ENCODE measurements at places on chromosomes 5 and 9.

- DNase-seq, result no peak
These were observed 266.5 kb upstream of the EFNA5 start for GRCh38 chr5:107937204-107937603.

DNA sequence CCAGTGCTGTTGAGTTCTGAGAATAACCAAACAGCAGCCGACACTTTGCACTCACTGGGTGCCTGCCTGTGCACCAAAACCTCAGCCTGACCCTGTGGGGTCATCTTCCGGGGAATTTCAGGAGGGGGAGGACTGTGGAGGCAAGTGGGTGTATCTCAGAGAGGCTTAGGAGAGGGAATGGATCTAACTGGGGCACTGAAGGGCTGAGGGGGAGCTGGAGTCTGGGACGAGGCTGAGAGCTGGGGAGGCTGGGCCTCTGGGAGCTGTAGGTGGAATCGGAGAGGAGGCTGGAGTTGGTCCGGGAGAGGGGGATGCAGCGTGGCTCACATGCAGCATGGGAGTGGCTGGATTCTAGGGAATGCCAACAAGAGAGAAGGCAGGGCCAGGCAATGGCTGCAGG is 14.9 kb upstream of the ASS1 start:
- DNase-seq, result no peak

DNA sequence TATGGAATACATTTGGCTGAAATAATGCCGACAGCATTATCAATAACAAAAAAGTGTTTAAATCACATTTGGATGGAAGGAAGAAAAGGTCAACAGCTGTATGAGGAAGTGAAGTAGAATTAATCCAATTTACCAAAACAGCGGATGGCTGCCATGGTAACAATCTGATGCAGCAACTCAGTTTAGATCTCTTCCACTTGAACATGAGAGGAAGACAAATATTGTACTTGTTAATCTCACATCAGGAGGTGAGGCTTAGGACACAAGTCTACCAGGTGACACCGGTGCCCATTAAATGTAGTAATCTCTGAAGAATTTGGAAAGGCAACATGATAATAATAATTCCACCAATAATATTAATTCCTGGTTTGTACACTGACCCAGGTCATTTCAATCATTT is 2.4 kb downstream of the RASEF start:
- no peak for DNase-seq

DNA sequence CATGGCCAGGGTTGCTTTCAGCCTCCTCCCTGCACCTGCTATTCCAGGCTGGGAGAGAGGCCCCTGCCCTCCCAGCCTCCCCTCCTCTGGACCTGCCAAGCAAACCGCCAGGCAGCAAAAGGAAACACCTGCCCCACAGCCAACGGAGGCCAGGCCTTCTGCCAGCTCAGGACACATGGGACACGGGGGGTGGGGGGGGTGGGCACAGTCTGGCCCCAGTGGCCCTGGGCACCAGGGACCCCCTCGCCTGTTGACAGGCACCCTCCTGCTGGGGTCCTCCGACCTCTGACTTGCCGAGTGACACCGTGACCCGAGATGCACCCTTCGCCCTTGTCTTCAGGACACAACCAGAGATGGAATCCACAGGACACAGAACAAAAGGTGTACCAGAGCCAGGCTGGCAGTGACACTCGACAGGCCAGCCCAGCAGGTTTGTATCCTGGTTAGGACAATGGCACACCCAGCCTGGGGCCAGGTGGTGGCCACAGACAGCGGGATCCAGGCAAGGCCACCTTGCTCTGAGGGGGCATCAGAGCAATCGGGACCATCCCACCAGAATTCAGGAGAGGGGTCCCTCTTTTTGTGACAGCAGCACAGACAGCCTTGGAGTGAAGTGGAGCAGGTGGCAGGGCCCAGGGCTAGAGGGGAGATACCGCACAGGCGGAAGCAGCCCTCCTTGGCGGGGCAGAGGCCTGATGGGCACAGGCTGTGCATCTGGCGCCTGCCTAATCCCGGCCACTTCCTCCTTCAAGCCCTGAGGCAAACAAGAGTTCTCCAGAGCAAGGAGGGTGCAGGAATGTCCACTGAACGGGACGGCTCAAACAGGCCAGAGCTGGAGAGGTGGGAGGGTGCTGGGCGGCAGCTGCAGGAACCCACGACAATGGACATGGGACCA is 1.3 kb upstream of the TMEM210 start:
- DNase-seq, result no peak

DNA sequence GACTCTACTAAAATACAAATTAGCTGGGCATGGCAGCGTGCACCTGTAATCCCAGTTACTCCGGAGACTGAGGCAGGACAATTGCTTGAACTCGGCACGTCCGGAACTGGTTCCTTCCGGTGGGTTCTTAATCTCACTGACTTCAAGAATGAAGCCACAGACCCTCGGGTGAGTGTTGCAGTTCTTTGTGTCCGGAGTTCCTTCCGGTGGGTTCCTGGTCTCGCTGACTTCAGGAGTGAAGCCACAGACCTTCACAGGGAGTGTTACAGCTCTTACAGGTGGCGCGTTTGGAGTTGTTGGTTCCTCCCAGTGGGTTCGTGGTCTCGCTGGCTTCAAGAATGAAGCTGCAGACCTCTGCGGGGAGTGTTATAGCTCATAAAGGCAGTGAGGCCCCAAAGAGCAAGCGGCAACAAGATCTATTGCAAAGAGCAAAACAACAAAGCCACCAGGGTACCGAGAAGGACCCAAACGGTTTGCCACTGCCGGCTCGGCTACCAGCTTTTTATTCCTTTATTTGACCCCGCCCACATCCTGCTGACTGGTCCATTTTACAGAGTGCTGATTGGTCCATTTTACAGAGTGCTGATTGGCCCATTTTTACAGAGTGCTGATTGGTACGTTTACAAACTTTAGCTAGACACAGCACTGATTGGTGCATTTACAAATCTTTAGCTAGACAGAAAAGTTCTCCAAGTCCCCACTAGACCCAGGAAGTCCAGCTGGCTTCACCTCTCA is 28.6 kb upstream of the SLC6A19 start:
- no peak for DNase-seq

DNA sequence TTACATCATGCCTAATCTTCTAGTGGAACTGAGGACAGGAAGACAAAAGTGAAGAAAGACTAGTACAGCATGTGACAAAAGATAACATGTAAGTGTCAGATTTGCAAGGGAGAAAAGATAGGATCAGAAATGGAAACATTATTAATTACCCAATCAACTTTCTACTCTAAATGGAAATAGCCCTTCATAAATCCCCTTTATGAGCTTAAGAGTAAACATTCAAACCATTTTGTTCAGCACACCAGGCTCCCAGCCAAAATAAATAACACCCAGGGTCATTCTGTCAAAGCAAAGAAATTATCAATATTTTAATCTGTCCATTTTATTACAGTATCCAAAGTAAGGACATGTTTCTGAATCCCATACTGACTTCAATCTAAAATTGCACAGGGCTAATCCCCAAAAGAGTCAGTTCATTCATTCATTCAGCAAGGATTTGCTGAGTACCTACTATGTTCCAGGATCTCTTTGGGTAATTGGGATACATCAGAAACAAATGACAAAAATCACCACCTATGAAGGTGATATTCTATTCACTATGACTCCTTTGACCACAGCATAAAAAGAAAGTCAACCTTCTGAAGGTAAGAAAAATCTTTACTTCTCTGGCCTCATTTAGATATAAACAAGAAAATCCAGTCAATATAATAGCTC is 5.3 kb downstream of the PRELID2 start:
- DNase-seq, result no peak

Measured in endodermal cell (in vitro differentiated cells).